Stimulated activated CD4-positive, alpha-beta T cell treated with anti-CD3 and anti-CD28 coated beads, Interleukin-15, amount 100 ng/mL, for 24 hours (primary cell): ENCODE measurements at places on chromosomes 5 and 9.

DNA sequence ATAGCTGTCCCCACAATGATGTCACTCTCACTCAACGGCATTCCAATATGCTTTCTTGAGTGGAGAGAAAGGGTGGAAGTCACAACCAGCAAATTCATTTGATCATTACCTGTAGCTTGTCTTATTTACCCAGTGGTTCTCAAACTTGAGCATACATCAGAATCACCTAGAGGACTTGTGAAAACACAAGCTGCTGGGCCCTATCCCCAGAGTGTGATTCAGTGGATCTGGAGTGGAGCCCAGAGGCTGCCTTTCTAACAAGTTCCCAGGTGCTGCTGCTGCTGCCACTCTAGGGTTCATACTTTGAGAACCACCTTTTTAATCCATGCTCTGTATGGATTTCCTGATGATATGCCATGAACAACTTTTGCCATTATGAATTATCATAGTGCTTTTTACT lies 94.7 kb downstream of the KLHL3 start:
- no peak for DNase-seq

DNA sequence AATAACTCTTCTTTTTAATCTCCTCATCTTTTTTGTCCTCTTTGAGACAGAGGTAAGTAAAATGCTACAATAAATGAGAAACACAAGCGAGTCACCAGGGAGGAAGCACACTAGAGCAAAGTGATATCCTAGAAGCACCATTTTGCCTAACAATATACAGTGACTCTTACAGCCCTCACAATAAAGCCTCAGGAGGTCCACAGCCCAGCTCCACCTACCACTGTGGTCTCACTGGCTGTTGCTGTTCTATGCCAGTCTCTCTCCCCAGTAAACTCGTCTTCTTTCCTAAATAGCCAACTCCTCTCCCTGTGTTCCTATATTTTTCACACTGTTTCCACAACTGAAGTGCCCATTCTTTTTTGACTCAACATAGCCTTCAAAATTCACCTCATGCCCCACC lies 44.3 kb downstream of the TNFSF15 start:
- DNase-seq: no peak

- no peak for DNase-seq
Measured at GRCh38 chr5:115775999-115776398, 40.5 kb downstream of the CDO1 start.

- DNase-seq: no peak
Measured at GRCh38 chr9:4196376-4196775, 103.5 kb downstream of the GLIS3 start.

- no peak for DNase-seq
Measured at GRCh38 chr5:67263656-67264408, 67.2 kb upstream of the CD180 start.

GRCh38 chr5:17132444-17133083 lies 84.9 kb upstream of the BASP1 start:
- no peak for DNase-seq

GRCh38 chr5:44783634-44784315 lies 25.0 kb upstream of the MRPS30 start:
- DNase-seq: no peak

DNA sequence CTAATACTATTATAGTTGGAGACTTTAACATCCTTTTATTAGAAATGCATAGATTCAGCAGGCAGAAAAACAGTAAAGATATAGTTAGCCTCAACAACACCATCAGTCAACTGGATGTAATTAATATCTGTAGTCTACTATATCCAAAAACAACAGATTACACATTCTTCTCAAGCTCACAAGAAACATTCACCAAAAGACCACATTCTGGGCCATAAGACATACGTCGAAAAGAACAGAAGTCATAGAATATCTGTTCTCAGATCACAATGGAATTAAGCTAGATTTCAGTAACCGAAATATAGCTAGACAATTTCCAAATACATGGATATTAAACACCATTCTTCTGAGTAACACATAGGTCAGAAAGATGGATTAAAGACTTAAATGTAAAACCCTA lies 336.6 kb upstream of the RPS23 start:
- no peak for DNase-seq

- no peak for DNase-seq
Measured at GRCh38 chr5:30194595-30194994, 998.9 kb upstream of the CDH6 start.

DNA sequence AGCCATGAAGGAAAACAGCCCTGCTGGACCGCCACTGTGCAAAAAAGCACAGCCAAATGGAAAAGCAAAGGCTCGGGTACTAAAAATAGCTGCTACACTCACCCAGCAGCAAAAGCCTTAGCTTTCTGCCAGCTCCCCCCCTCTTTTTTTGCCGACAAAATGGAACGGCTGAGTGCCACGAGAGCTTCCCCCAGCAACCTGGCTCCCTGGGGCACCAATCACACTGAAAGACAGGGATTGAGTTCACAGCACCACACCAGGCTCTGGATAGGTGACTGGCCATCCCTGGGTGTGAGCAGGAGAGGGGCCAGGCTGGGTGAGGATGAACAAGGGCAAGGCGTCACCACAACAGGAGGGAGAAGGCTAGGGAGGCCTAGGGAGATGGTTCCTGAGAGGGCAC lies 66.7 kb downstream of the SIL1 start:
- no peak for DNase-seq

- DNase-seq: no peak
Measured at GRCh38 chr9:129623331-129623730, 2.4 kb upstream of the C9orf50 start.

DNA sequence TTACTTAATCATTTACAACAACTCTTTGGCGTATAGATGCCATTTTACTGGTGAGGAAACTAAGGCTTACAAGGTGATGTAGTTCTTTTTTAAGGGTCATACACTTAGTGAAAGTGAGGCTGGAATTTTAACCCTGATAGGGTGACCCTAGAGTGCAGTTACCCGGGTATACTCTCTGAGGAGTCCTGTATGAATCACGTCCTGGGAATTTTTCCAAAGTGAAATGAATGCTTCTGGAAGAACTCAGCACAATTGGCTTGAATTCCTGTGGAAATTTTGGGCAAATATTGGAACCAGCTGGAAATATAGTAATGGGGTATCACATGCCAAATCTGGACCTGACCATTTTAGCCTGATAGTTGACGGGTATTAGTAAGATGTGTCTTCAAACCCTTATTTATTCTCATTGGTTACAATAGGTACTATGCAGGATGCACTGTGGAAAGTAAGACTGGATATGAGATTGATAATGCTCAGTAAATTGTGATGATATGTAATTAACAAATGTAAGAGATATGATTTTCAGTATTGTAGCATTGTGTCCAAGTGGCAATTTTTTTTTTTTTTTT lies 14.8 kb downstream of the SUB1 start:
- DNase-seq: no peak

GRCh38 chr9:78292716-78293497 lies 4.0 kb upstream of the PSAT1 start:
- peak; percentile 35 for DNase-seq

DNA sequence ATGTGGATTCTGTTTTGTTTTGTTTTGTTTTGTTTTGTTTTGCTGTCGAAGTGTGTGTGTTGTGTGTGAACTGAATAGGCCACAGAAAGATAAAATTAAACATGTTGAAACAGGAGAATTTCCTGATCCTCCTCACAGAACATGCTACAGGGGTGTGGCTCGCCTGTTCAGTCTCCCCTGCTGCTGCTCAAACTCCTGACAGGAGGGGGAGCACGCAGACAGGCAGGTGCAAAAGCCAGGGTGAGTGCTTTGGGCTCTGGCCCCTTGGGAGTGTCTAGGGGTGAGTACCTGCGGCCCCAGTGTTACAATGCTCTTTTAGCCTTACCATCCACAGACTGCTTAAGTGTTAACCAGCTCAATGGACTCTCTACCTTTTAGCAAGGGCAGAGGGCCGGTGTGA lies 473.5 kb downstream of the MAT2B start:
- DNase-seq: no peak

DNA sequence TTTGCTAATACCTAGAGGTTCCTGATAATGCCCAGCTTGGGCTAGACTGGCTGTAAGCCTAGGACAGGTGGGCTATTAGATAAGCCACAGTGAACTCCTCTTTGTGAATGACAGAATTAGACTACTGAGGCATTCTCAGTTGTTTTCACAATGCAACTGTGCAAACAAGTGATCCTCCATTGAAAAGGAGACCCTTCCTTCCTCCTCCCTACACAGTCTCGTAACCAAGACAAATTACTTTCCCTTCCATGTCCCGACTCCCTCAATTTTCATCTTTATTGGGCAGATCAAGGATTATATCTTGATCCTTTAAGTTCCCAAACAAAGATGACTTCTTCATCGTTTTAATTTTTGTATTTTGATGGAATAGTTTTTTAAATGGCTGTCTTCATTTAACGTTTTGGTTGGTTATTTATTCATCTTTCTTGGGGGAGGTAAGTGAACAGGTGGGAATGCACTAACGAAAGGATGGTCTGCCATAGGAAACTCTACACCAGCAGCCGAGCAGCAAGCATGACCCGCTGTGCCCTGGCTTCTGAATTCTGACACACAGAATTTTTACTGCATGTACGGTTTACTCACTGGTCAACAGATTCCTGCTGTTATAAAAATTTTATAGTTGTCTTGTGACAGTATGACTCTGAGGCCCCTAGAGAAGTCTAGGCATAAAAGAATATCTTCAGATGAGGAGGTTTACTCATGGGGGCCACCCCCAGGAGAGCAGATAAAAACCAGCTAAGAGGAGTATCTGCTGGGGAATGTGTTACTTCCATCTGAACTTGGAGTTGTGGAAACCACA lies 137.5 kb upstream of the TUT7 start:
- DNase-seq: no peak

DNA sequence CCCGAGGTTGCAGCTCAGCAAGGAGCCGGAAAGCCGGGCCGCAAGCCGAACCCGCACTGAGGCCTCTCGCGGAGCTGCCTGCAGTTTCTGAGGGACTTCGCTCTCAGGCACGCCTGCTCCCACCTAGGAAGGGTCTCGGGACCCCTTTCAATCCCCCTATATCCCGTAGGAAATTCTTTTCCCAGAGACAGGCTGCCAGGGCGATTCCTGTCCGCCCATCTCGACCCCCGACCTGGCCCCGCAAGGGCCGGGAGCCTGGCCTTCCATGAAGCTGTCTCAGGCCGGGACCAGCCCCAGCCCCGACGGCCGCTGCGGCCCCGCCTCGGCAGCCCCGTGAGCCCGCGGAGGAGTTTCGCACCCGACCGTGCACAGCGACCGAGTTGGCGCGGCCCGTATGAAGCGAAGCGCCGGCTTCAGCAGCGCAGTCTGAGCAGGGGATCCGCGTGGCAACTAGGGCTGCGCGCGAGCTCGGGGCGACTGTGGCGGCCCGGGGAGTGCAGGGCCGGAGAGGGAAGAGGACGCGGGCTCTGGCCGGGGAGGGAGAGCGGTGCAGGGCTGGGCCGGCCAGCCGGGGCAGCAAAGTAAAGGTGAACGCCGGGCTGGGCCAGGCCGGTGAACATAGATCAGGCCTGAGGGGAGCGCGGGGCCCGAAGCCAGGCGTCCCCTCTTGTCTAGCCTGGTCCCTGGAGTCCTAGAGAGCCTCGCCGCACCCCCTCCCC lies 977 bp upstream of the PRDM12 start:
- DNase-seq: peak; percentile 44

- DNase-seq: no peak
Measured at GRCh38 chr9:73230251-73230650, 78.6 kb downstream of the ANXA1 start.

DNA sequence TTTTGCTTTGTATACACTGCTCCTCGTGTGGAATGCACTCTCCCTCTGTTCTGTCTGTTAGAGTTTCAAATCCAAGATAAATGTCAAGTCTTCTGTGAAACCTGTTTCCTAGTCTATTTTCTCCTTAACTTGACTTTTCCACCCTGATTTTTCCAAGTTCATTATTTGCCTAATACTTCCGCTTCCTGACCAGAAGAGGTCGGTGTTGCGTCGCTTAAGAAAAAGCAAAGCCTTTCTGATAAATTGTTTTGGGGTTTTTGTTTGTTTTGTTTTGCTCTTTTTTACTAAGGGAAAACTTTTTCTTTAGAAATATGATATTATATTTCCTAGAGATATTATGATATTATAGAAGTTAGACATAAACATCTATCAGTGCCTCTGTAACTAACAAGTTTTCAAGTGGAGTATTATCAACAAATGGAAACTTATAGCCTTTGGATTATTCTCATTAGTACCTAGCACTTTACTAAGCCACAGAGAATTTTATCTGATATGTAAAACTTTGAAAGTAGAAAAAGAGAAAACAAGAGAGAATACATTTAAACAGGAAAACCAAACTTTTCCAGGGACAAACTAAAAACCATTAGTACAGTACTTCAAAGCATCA lies 55.8 kb downstream of the PHAX start:
- peak; percentile 27 for DNase-seq

- DNase-seq: no peak
Measured at GRCh38 chr5:14996997-14997396, 125.4 kb upstream of the ANKH start.

GRCh38 chr5:103444333-103445038 lies 118.1 kb downstream of the NUDT12 start:
- no peak for DNase-seq

- DNase-seq: no peak
Measured at GRCh38 chr9:80796632-80797031, 892.7 kb downstream of the TLE1 start.

DNA sequence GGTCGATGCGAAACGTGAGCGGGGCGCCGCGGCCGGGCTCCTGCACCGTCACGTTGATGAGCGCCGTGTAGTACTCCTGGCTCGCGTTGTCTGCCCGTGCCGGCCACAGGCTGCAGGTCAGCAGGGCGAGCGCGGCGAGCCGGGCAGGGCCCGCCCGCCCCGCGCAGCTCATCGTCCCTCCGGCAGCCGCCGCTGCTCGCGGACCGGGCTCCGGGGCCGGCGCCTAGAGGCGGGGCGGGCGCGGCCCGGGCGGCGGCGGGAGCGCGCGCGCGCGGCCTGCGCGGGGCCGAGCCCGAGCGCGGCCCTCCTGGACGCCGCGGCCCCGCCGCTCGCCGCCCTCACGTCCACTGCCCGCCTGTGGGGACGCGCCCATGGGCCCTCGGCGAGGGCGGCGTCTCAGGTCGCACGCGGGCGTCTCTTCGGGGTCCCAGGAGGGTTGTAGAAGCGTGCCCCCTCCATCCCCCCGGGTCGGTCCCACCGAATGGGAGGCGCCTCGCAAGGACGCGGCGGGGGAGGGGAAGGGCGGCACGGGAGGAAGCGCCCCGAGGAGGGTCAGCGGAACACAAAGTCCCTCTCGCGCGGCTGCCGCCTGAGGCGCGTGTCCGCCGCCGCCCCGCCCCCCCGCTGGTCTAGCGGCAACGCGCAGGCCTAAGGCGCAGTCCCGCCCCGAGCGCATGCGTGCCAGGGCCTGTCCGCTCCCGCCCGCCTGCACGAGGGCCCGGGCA lies at the start of gene RNF130:
Gene RNF130, minus strand, starts transcription at position 229 of the 725 bp plus-strand sequence. Its CDS starts 57 bp downstream, at position 172.
- peak; percentile 92 for DNase-seq

DNA sequence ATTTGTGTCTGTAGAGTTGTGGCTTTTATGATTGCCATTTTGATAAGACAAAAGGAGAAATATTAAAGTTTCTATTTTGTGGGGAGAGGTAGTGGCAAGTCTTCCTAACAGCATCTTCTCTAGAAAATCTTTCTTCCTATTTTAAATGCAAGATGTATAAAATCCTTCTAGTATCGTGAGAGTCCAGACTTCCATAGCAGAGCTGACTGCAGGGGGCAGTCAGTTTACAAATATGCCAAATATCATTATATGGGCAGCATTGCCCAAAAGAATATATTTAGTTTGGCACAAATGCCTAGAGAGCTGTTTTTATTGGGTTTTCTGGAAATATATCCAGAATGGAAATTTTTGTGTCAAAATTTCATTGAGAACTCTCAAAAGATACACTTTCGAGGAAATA lies 82.1 kb upstream of the ALDH1A1 start:
- DNase-seq: no peak

GRCh38 chr9:136670576-136671253 lies 8.0 kb downstream of the EGFL7 start:
- DNase-seq: no peak

GRCh38 chr5:176406436-176407052 lies 9.8 kb downstream of the CLTB start:
- no peak for DNase-seq

- DNase-seq: no peak
Measured at GRCh38 chr5:2387250-2387633, 364.2 kb downstream of the IRX2 start.
